Esophagus squamous epithelium (tissue), 5 donors: ENCODE measurements at places on chromosomes 16 and 17. TPM values are rescaled to one million over a fixed set of nuclear protein-coding genes. Genes with fewer than 3 reads are reported as not detected.
A peak's percentile ranks its signal among the peaks of the same experiment; 100 is the strongest.

DNA sequence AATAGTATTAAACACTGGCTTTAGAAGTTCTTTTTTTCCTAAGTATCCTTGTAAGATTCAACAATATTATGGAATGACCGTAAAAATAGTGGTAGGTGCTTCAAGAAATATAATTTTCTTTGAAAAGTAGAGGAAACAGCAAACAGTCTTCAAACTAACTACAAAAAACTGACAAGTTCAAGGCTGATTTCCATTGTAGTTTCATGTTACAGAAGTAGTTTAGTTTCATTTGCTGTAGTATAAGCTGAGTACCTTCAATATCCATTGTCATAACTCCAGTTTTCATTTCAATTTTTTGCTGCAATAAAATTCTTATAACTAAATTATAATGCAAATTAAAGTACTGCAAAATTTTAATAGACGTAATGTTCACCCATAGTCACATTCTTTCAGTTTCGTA, 19.3 kb downstream of the PHKB start:
- H3K27me3 ChIP-seq: no peaks in the 10 kb centered on the region
- no peak overlapping the region for H3K27ac ChIP-seq
- H3K36me3 ChIP-seq: no peaks in the 10 kb centered on the region
- H3K4me3 ChIP-seq: no peak overlapping the region
- peaks cover 32% of the 10 kb centered on the region for H3K4me1 ChIP-seq

The TMEM88 gene
- total RNA-seq: 1.6 TPM

The LLGL2 gene
- total RNA-seq: 40.0 TPM

GRCh38 chr16:81607006-81607405, 162.4 kb downstream of the CMIP start:
- no peak overlapping the region for H3K27ac ChIP-seq
- peaks cover 47% of the 10 kb centered on the region for H3K4me1 ChIP-seq
- no peaks in the 10 kb centered on the region for H3K36me3 ChIP-seq
- H3K4me3 ChIP-seq: no peak overlapping the region

- peak overlapping the region; percentile 78 for H3K27ac ChIP-seq
- no peaks in the 10 kb centered on the region for H3K36me3 ChIP-seq
- H3K27me3 ChIP-seq: no peaks in the 10 kb centered on the region
- DNase-seq: no peak
- peaks cover 25% of the 10 kb centered on the region for H3K4me1 ChIP-seq
Measured at GRCh38 chr16:85354686-85355514, 242.6 kb upstream of the CIBAR2 start.

- H3K27me3 ChIP-seq: no peaks in the 10 kb centered on the region
- no peaks in the 10 kb centered on the region for H3K36me3 ChIP-seq
- H3K4me3 ChIP-seq: no peak overlapping the region
- no peaks in the 10 kb centered on the region for H3K4me1 ChIP-seq
- H3K27ac ChIP-seq: no peak overlapping the region
- DNase-seq: no peak
Measured at GRCh38 chr17:82690786-82691489, 7.6 kb downstream of the RAB40B start.

DNA sequence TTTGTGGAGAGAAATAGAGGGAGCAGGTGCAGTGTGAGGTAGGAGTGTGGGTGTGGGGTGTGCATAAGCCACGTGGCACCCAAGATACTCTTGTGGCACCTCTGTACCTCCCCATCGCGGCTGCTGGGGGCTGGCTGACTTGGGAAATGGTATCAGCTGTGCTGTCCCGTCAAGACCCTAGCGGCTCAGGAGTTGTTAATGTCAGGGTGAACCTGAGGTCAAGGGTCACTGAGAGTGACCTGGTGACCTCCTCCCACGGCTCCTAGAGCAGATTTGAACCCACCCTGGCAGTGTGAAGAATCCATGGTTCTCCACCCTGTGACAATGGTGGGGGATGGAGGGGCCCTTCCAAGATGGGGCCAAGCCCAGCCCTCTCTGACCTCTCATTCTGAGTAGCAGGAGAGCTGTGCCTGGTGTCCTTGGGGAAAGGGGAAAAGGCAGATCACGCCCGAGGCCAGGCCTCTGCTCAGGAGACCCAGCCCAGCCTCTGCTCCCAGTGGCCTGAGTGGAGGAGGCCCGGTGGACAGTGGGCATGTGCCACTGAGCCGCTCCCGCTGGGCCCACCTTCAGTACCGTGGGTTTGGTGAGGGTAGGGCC, 3.0 kb upstream of the WFIKKN2 start:
- H3K27ac ChIP-seq: no peak overlapping the region
- no peak overlapping the region for H3K4me3 ChIP-seq
- DNase-seq: no peak
- no peaks in the 10 kb centered on the region for H3K36me3 ChIP-seq
- H3K27me3 ChIP-seq: no peaks in the 10 kb centered on the region

- H3K4me3 ChIP-seq: no peak overlapping the region
- H3K36me3 ChIP-seq: no peaks in the 10 kb centered on the region
- no peak overlapping the region for H3K27ac ChIP-seq
- no peaks in the 10 kb centered on the region for H3K4me1 ChIP-seq
Measured at GRCh38 chr17:22600644-22601298, 908.4 kb downstream of the KCNJ18 start.

The SOCS1 gene
- 9.3 TPM for total RNA-seq

GRCh38 chr17:20218272-20218671, 209.1 kb downstream of the SPECC1 start:
- no peak for DNase-seq
- H3K27me3 ChIP-seq: no peaks in the 10 kb centered on the region
- no peak overlapping the region for H3K4me3 ChIP-seq
- no peaks in the 10 kb centered on the region for H3K4me1 ChIP-seq

The C1QL1 gene
- total RNA-seq: not detected

The KCNAB3 gene
- total RNA-seq: not detected

The ABI3 gene
- total RNA-seq: 3.0 TPM

The PYY gene
- not detected for total RNA-seq

The ZNF689 gene
- total RNA-seq: 6.7 TPM

DNA sequence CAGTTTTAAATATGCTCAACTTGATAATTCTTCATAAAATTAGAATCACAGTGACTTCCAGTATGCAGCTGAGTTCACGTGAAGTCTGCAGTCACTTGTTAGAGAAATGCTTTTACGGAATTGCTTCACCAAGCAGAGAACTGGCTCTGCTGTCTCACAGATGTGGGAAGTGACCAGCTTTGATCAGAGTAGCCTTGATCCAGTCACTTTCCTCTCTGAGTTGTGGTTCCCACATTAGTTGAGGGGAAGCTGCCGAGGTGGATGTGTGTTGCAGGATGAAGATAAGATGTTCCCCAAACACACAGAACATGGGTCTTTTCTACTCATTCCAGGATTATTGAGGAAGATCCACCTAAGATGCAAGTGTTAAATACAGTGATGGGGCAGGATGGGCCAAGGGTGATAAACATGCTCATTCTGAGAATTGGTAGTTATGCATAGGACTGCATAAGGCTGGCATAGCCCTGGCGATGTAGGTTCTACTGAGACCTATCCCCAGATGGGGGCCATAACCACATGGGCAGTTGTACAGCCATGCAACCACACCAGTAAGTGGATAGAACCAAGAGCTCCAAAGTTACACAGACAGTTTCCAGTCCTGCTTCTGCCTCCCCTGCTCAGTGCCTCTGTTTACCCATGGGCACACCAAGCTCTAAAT, 168.9 kb upstream of the MAF start:
- no peaks in the 10 kb centered on the region for H3K27me3 ChIP-seq
- H3K27ac ChIP-seq: peak overlapping the region; percentile 92
- no peak for DNase-seq

DNA sequence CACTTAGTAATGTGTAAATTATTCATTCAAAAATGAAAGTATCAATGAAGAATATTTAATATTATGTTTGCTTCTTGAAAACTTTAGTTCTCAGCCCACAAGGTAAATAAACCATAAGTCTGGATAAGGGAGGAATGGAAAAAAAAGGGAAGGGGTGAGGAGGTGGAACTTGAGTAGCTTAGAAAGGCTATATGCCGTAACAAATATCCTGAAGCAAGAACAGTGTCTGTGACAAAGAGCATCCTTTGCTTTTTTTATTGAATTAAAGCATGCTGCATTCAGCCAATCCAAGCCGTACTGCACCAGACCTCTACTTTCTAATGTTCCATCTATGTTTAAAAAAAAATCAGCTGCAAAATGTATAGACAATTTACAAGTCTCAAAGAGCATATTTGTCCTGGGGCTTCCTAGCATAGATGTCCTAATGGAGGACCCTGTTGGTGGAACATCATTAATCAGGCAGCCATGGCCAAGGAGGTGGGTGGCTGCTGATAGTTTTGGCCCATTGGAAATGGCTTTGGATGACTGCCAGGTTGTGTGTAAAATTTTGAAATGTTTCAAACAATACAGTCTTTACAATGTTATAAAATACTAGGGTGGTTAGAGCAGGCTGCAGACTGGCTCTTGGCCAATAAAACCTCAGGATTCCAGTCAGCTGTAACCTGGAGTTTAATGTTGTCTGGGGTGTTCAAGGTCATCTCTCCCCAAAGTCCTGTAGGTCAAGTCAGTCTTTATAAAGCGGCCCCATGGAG, 895.8 kb upstream of the SOX9 start:
- H3K4me1 ChIP-seq: no peaks in the 10 kb centered on the region
- no peak for DNase-seq
- no peak overlapping the region for H3K27ac ChIP-seq
- H3K27me3 ChIP-seq: no peaks in the 10 kb centered on the region
- H3K4me3 ChIP-seq: no peak overlapping the region
- H3K36me3 ChIP-seq: no peaks in the 10 kb centered on the region

DNA sequence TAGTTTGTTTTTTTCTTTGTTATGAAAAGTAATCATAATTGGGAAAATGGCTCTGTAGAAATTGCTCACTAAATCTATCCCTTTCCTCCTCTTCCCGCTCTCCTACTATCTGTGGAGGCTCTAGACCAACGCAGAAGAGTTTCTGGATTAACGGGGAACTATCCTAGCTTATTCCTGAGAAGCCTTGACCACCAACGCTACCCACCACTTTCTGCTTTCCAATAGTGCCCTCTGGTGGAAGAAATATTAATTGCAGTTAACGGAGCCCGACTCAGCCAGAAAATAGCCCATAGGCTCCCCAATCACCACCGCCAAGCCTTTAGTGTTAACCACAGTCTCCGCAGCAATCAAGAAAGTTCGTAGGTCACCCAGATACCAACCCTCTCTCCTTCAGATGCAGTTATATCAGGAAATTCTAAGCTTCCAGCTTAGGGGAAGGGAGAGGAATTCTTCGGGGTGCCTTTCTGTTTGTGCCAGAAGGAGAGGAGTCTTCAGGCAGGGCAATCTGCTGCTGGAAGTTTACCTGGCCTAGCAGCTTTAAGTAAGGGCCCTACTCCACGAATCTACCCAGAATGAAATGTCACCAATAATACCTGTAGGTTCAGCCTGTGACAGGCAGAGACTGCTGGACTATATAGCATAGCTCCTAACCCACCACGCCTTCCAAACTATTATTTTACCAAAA, 23.0 kb upstream of the NSRP1 start:
- no peak overlapping the region for H3K4me3 ChIP-seq
- H3K27me3 ChIP-seq: no peaks in the 10 kb centered on the region
- no peak overlapping the region for H3K27ac ChIP-seq
- no peaks in the 10 kb centered on the region for H3K36me3 ChIP-seq
- DNase-seq: no peak

DNA sequence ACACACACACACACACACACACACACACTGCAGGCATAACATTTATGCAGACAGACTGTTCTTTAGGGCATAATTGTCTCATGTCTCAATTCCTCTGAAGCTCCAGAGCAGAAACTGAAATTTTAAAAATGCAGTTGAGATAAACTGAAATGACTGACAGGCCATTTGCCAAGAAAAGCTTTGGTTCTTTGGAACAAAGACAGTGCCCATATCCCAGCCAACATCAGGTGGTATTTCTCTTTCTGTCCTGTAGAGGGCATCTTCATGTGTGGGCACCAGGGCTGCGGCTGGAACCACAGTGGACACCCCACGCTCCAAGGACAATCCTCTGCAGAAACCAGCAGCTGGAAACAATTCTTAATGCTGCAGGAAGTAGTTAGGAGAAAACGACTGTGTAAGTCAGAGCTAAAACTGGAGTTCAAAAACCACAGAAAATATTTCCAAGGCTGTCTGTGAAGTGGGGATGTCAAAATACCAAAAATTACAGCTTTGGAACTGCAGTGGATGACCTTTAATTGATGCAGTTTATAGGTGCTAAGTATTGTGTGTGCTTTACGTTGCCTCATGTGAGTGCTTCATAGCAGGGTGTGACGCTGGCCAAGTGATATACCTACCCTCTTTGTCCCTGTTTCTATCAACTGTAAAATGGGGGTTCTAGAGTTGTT, 10.6 kb upstream of the MEFV start:
- no peak overlapping the region for H3K27ac ChIP-seq
- H3K36me3 ChIP-seq: peaks cover 10% of the 10 kb centered on the region
- no peak for DNase-seq
- H3K4me1 ChIP-seq: peaks cover 5% of the 10 kb centered on the region

The STH gene
- total RNA-seq: not detected

GRCh38 chr17:7930841-7931631, 710 bp downstream of the TRAPPC1 start:
- no peaks in the 10 kb centered on the region for H3K27me3 ChIP-seq
- DNase-seq: no peak
- peaks cover 53% of the 10 kb centered on the region for H3K4me1 ChIP-seq
- H3K4me3 ChIP-seq: peak overlapping the region; percentile 68

The KIF2B gene
- not detected for total RNA-seq

The HOXB4 gene
- total RNA-seq: 1.3 TPM

DNA sequence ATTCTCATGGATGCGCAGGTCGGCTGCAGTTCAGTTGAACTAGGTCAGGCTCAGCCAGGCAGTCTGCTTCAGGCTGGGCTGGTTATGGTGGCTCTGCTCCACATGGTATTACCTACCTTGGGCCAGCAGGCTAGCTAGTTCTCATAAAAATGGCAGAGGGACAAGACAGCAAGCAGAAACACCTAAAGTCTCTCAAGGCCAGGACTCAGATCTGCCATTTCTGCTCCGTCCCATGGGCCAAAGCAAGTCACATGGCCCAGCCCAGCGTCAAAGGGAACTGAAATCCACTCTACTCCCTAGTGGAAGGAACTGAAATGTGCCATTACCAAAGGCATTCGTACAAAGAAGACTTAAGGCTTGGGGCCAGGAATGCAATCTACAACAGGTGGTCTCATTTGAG, 160.0 kb downstream of the TMEM132E start:
- H3K4me1 ChIP-seq: no peaks in the 10 kb centered on the region
- no peaks in the 10 kb centered on the region for H3K27me3 ChIP-seq
- no peak overlapping the region for H3K27ac ChIP-seq
